COR-L47 (cell line): ENCODE measurements at places on chromosomes 13 and 19.

- no peak for DNase-seq
Measured at GRCh38 chr19:1177322-1178114, 3.5 kb upstream of the SBNO2 start.

GRCh38 chr13:45490068-45490467 is 25.3 kb downstream of the COG3 start:
- DNase-seq: no peak

GRCh38 chr19:45195764-45196163 is 17.2 kb downstream of the BLOC1S3 start:
- DNase-seq: no peak

GRCh38 chr19:51108805-51109146 is 567 bp upstream of the CTU1 start:
- DNase-seq: no peak

DNA sequence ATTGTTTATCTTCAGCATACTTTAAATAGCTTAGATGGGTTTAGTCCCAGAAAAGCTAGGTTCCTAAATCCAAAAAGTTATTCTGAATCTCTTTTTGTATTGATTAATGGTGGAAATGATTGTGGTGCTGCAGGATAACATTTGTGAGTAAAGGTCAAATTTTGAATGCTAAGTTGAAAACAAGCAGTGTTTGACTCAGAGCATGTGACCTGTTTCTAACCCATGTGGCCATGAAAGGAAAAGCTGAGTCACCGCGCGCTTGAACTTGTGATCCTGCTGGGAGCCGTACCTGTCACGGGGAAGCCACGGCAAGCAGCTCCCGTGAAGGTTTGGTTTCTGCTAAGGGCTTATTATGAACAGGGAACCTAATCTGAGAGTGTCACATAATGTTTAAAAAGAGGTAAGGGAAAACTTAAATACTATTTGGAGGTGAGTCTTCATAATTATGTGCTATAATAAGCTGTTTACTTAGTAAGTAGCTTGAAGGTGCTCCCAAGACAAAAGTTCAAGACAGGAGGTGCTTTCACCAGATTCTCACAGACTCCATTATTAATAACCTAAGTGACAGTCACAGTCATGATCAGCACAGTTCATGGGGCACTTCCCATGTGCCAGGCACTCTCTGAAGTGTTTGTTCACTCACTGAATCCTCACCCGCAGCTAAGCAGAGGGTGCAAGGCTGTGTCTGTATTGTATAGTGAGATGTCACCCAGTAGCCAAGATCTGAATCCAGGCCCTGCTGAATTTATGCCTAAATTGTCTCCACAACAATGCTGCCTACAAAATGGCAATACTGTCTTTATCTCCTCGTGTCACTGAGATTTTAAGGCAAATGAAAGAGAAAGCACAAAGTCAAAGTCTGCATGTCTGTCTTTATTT is 286.5 kb downstream of the MYO16 start:
- DNase-seq: peak; percentile 19

GRCh38 chr19:29476528-29476927 is 49.3 kb upstream of the VSTM2B start:
- DNase-seq: no peak
